Activated CD4-positive, alpha-beta T cell treated with anti-CD3 and anti-CD28 coated beads, Interleukin-2, amount 10 ng/mL, durations not matched to agents 7 days and 5 days (primary cell): ENCODE measurements at places on chromosomes 13 and 19. TPM values are rescaled to one million over a fixed set of nuclear protein-coding genes. Genes with fewer than 3 reads are reported as not detected.

- peaks cover 4% of the 10 kb centered on the region for H3K4me1 ChIP-seq
- H3K36me3 ChIP-seq: peaks cover 36% of the 10 kb centered on the region
- no peak overlapping the region for H3K4me3 ChIP-seq
- no peaks in the 10 kb centered on the region for H3K27me3 ChIP-seq
- H3K27ac ChIP-seq: peak overlapping the region; percentile 56
- DNase-seq: peak; percentile 71
Observed at GRCh38 chr19:49106648-49107135, 7.5 kb upstream of the LIN7B start.

DNA sequence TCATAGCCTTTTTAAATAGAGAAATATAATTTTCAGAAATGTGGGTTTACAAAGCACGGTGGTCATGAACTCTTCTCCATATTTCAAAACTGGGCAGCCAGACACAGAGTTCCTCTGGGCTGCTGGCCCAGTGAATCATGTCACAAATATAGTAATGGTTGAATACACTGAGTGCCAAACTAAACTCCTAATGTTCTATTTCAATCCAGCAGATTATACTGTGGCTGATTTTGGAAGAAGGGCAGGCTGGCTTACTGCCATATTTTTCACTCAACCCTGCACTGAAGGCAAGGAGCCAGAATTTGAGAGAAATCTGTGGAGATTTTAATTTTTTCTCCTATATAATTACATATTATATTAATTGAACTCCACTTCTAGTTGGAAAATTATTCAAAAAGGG is 17.0 kb upstream of the PRR20A start:
- H3K4me1 ChIP-seq: no peaks in the 10 kb centered on the region
- no peak overlapping the region for H3K27ac ChIP-seq
- H3K4me3 ChIP-seq: no peak overlapping the region
- H3K36me3 ChIP-seq: no peaks in the 10 kb centered on the region

DNA sequence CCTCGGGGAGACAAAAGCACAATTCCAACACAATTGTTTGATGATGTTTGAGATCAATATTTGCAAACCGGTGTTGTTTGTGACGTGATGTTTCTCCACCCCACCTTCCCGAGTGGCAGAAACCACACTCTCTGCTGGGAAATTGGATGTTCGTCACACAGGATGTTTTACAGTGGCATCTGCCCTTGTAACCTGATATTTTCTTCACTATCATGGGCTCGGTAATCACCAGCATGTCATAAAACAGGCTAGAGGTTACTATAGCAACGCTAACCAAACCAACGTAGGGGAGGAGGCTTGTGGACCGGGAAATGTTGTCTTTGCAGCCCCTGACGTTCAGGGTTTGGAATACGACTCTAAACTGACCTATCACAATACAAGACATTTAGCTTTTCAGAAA is 454.5 kb downstream of the IRS2 start:
- H3K27me3 ChIP-seq: peaks cover 4% of the 10 kb centered on the region
- no peak for DNase-seq
- H3K27ac ChIP-seq: no peak overlapping the region
- H3K36me3 ChIP-seq: no peaks in the 10 kb centered on the region

Gene NAPA
- 121 TPM for total RNA-seq

DNA sequence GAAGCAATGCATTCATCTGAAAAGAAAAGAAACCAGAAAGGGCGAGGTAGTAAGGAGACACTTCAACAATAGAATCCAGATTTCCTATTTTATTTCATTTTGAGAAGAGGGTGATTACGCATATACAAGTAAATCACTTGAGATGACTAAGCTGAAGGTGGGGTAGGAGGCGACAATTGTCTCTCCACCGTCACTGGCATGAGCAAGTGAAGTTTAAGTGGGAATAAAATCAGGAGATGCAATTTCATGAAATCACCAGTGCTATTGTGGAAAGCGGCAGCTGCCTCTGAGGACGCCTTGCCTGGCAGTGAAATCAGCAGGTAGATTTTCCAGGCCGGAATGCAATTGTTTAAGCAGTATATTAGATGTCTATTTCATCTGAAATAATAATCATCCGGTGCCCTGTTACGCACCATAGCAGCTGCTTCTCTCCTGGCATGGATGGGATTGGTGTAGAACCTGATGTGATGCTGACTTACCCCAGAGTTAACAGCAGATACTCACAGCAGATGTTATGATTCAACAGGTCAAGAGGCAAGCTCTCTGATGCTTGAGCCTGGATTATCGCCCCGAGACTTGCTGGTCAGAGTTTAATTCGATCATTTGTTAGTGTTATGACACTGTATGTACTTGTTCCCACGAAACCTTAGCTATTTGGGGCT is 64.3 kb downstream of the RASL11A start:
- H3K27me3 ChIP-seq: peaks cover 2% of the 10 kb centered on the region
- H3K4me1 ChIP-seq: peaks cover 3% of the 10 kb centered on the region
- DNase-seq: no peak
- no peak overlapping the region for H3K27ac ChIP-seq

GRCh38 chr19:45971260-45971902 is 2.3 kb downstream of the NOVA2 start:
- H3K27me3 ChIP-seq: peaks cover 47% of the 10 kb centered on the region
- H3K4me3 ChIP-seq: no peak overlapping the region
- no peak for DNase-seq
- H3K27ac ChIP-seq: no peak overlapping the region
- H3K4me1 ChIP-seq: peaks cover 14% of the 10 kb centered on the region
- H3K36me3 ChIP-seq: no peaks in the 10 kb centered on the region

- peak within 1 kb of the TSS; percentile 90 for H3K27ac ChIP-seq
- H3K27me3 ChIP-seq: no peaks in the 10 kb centered on the region
- peaks cover 45% of the 10 kb centered on the region for H3K36me3 ChIP-seq
- DNase-seq: peak; percentile 88
- peak within 1 kb of the TSS; percentile 81 for H3K4me3 ChIP-seq
Observed at GRCh38 chr13:113208421-113209335, at the start of gene PCID2. Gene PCID2, minus strand, starts transcription at chr13:113208669. Its CDS starts 35 bp downstream, at chr13:113208634.

Gene CYP4F12
- not detected for total RNA-seq

DNA sequence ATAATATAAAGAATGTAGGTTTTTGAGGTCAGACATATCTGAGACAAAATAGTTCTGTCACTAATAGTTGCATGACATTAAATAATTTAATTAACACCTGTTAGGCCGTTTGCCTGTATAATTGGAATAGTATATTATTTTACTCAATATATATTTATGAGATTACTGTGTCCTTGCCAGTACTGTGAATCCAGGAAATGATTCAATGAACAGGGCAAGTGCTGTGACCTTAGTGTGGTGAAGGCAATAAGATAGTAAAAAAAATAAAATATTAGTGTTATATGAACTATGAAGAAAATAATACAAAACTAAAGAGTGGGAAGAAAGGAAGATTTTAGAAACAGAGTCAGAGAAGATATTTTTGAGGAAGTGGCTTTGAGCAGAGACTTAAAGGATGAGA is 403.7 kb downstream of the PCDH9 start:
- DNase-seq: no peak
- H3K27me3 ChIP-seq: no peaks in the 10 kb centered on the region
- no peaks in the 10 kb centered on the region for H3K4me1 ChIP-seq
- no peak overlapping the region for H3K27ac ChIP-seq
- no peak overlapping the region for H3K4me3 ChIP-seq
- no peaks in the 10 kb centered on the region for H3K36me3 ChIP-seq

DNA sequence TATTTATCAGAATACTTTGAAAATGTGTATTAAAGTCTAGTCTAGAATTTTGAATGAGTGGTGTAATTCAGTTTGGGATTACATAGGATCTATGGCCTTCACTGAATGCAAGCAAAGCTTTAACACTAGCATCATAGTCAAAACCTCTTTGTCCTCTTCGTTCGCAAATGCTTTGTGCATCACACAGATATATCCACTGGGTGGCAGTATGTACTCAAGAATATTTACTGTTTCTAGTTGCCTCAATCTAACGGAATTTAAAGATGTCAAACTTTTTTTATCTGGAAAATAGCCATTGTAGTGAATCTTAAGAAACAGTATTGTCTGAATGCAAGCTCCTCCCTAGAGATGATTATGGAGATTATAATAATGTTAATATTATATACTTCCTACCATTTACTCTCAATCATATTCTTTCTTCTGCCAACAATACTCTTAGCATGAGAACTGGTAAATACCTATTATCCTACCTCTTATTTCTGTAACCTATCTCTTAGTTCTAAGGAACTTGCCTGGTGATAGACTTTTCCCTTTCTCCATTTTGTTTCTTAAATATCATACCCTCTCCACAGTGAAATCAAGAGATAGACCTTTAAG is 25.8 kb downstream of the LACC1 start:
- H3K27ac ChIP-seq: no peak overlapping the region
- DNase-seq: peak; percentile 55
- no peaks in the 10 kb centered on the region for H3K4me1 ChIP-seq
- H3K36me3 ChIP-seq: no peaks in the 10 kb centered on the region
- peaks cover 21% of the 10 kb centered on the region for H3K27me3 ChIP-seq

DNA sequence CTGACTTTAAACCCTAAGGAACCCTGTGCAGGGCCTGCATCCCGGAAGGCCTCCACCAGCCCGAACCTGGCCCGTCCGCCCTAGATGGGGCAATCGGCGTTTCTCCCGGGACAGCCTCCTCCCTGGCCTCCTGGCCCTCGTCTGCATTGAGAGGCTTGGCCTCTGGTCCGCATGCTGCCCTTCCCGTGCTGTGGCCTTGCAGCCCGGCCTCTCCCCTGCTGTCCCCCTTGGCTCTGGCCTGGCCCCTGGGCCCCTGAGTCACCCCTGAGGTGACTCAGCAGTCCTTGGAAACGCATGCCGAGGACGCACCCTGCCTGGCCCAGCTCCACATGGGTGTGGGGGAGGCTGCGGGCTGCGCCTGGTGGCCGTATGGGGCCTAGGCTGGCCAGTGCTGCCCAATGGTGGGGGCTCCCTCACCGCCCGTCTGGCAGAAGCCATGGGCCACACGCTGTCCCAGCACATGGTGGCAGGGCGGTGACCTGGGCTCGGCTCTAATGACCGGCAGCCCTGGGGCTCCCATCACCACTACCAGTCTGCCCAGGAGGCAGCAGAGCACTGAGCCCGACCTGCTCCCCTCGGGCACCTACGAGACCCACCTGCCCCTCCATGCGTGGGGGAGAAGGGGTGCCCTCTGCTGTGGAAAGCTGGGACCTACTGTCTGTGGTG is 25.7 kb downstream of the SH3GL1 start:
- peaks cover 80% of the 10 kb centered on the region for H3K4me1 ChIP-seq
- H3K36me3 ChIP-seq: peaks cover 10% of the 10 kb centered on the region
- H3K4me3 ChIP-seq: no peak overlapping the region

DNA sequence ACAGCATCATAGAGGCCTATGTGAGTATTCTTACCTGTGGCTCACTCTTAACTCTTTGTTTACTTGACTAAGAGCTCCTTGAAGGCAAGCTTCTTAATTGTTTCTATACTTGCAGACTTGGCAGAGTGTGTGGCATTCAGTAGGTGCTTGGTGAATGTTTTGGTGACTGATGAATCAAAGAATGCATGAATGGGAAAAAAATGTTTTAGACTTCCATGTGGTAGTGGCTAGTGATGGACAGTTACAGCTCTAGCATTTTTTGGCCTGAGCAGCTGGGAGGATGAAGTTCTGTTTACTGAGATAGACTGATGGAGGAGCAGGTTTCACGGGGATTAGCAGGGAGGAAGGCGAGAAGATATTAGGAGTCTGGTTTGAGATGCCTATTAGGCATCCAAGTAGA is 13.6 kb downstream of the HAS1 start:
- H3K27me3 ChIP-seq: peaks cover 10% of the 10 kb centered on the region
- no peak for DNase-seq
- H3K36me3 ChIP-seq: peaks cover 20% of the 10 kb centered on the region

GRCh38 chr13:60211548-60211947 is 47.8 kb upstream of the DIAPH3 start:
- no peaks in the 10 kb centered on the region for H3K36me3 ChIP-seq
- DNase-seq: no peak
- H3K27me3 ChIP-seq: peaks cover 6% of the 10 kb centered on the region
- no peak overlapping the region for H3K27ac ChIP-seq

- H3K4me3 ChIP-seq: no peak overlapping the region
- peaks cover 5% of the 10 kb centered on the region for H3K4me1 ChIP-seq
- DNase-seq: no peak
- peaks cover 2% of the 10 kb centered on the region for H3K36me3 ChIP-seq
- peak overlapping the region; percentile 46 for H3K27ac ChIP-seq
- no peaks in the 10 kb centered on the region for H3K27me3 ChIP-seq
Observed at GRCh38 chr13:39699274-39699673, 43.8 kb downstream of the COG6 start.

GRCh38 chr13:95226932-95227695 is 74.1 kb downstream of the ABCC4 start:
- H3K4me3 ChIP-seq: no peak overlapping the region
- no peaks in the 10 kb centered on the region for H3K36me3 ChIP-seq
- H3K27ac ChIP-seq: no peak overlapping the region

Gene TINCR
- 0.40 TPM for total RNA-seq

DNA sequence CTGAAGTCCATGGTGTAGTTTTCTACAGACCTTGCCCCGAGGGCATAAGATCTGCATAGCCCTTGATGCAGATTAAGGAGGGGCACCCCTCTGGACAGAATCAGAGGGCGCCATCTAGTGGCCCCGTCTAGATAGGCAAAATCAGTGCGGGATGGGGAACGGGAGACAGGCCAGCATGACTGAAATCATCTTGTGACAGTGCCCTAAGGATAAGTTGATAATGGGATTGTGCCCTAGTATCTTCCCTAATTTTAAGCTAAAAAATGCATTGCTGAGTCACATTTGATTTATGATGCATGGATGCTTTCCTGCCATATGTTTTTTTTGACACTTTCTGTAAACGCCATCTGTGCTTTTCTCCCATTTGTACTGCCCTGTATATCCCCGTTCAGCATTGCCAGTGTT is 19.0 kb upstream of the GPI start:
- H3K27ac ChIP-seq: peak overlapping the region; percentile 37
- peaks cover 26% of the 10 kb centered on the region for H3K36me3 ChIP-seq
- peaks cover 29% of the 10 kb centered on the region for H3K4me1 ChIP-seq

DNA sequence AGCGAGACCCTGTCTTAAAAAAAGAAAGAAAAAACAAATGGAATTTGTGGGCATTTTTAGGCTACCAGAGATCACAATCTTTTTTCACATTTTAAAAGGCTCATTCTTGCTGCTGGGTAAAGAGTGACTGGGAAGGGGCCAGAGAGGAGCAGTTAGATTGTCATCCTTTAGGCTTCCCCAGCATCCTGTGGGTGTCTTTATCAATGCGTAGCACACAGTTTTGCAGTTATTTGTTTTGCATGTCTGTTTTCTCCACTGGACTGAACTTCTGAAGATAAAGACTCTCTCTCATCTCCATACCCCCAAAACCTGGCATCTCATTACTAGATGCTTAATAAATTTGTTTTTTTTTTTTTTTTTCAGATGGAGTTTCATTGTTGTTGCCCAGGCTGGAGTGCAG is 2.1 kb upstream of the UTP14C start:
- no peak for DNase-seq
- H3K4me1 ChIP-seq: peaks cover 10% of the 10 kb centered on the region
- no peaks in the 10 kb centered on the region for H3K27me3 ChIP-seq
- H3K36me3 ChIP-seq: peaks cover 73% of the 10 kb centered on the region
- H3K4me3 ChIP-seq: no peak overlapping the region

- H3K36me3 ChIP-seq: no peaks in the 10 kb centered on the region
- H3K27ac ChIP-seq: no peak overlapping the region
- peaks cover 28% of the 10 kb centered on the region for H3K27me3 ChIP-seq
Observed at GRCh38 chr13:110784704-110785103, 71.2 kb downstream of the ING1 start.
